ENCODE measurements at places on chromosomes 5 and 9.

- no peak for DNase-seq
These were observed 87.4 kb upstream of the HSPA9 start for GRCh38 chr5:138662599-138662998.

GRCh38 chr5:151870820-151871219 is 53.8 kb downstream of the GLRA1 start:
- DNase-seq = no peak

GRCh38 chr5:353612-354580 is 32.4 kb downstream of the AHRR start:
- no peak for DNase-seq

DNA sequence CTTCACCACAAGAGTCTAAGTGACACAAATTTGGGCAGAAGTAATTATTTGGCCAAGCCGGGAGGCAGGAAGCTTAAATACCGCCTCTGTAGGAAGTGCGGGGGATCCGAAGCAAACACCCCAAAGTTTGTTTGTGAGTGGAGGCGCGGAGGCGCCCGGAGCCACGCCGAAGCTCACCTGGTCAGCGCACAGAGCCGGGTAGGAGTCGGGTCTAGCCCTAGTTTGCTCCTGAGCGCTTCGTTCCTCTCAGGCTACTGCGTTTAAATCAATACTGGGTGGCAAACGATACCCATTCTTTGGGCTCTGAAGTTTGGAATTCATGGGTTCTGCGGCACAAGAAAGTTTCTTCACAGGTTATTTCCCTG is 855 bp downstream of the MCC start:
- DNase-seq = no peak

DNA sequence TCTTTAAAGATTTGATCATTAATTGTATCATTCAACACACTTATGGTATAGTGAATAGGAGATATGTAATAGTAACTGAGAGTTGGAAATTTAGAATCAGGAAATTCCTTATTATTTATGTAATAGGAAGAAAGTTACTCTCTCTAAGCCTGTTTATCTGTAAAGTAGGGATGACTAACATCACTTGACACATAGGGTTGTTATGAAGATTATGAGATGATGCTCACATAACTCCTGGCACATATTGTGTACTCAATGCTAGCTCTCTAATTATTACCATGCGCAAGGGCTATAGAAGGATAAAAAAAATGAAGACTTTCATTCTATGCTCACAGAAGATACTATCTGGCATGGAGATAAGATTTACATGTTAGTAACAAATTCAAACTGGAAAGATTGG is 149.9 kb downstream of the ISOC1 start:
- no peak for DNase-seq

DNA sequence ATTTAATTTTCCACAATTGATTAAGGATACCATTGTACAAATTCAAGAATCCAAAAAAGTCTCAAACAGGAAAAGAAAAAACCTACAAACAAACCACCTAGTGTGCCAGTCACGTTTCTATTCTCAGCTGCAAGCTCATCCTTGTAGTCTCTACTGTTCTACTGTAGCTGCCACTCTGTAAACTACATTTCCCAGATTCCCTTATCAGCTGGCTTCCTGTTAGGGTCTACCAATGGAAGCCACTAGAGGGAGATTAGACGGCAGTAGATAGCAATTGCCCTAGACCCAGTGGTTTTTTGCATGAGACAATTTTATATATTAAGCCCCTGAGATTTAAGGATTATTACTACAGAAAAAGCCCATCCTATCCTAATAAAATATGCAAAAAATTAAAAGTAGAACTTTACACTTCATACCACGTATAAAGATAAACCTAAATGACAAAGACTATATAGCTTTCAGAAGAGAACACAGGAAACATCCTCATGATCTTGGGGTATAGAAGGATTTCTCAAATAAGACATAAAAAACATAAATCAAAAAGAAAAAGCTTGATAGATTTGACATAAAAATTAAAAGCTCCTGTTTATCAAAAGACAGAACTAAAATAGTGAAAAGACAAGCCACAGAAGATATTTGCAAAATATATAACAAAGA is 37.4 kb downstream of the P4HA2 start:
- DNase-seq = no peak

GRCh38 chr9:84668196-84669012 is 1.1 kb upstream of the NTRK2 start:
- DNase-seq = no peak

DNA sequence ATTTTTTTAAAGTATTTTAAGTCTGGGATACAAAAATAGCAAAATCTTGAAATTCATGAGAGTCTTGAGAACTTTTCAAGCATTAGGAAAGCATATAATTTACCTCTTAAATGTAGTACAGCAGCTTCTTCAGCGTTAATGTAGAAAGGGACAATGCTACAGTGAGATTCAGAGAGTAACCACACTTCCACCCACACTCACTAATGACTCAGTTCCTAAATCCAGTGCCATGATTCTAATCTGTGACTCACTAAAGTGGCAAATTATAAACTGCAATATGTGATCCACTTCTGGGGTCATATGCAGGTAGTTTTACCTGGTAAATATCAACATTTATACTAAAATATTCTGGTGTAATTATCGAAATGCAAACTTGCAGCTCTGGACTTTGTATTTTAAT is 434.5 kb upstream of the TUSC1 start:
- no peak for DNase-seq

DNA sequence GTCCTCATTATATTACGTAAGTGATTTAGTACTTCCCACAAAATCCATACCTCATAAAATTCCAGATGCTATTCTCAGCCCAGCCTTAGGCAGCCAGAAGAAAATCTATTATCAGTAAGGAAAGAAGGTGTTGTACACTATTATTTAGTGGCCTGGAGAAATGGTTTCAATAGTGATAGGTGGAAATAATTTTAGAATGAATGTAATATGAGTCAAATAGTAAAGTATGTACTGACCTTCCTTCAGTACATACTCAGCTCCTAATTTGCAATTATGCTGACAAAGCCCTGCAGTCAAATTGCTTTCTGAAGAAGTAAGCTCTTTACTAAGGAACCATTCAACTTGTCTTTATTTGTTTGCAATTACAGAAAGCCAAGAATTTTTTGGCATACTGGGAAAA is 409.2 kb downstream of the HTR1A start:
- no peak for DNase-seq

DNA sequence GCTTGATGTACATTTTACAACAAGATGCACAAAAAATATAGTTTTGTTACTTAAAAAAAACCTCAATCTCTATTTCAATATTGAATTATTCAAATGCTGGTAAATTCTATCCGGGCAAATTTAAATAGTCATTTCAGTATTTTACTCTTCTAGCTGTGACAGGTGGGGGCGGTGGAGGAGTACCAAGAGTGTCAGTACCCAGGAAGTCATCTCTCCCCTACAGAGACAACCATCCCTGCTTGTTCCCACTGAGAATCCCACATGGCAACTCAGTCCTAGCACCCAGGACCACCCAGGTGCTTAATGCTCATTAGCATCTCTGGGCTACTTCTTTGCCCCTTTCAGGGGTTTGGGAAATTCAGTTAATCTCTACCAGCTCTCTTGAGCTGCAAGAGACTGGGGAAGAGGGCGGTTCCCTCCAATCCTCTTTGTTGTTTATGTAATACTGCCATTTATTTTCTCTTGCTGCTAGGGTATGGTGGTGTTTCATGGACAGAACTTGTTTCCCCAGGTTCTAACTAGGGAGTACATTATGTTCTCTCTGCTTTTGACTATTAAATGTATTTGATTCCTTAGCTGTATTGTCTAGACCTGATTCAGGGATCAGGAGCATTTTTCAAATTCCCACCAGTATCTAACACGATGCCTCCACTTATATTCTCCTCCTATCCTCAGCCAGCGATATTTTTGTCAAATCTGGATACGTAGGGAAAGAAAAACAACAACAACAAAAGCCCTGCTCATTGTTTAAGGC is 122.5 kb downstream of the CDH18 start:
- no peak for DNase-seq

DNA sequence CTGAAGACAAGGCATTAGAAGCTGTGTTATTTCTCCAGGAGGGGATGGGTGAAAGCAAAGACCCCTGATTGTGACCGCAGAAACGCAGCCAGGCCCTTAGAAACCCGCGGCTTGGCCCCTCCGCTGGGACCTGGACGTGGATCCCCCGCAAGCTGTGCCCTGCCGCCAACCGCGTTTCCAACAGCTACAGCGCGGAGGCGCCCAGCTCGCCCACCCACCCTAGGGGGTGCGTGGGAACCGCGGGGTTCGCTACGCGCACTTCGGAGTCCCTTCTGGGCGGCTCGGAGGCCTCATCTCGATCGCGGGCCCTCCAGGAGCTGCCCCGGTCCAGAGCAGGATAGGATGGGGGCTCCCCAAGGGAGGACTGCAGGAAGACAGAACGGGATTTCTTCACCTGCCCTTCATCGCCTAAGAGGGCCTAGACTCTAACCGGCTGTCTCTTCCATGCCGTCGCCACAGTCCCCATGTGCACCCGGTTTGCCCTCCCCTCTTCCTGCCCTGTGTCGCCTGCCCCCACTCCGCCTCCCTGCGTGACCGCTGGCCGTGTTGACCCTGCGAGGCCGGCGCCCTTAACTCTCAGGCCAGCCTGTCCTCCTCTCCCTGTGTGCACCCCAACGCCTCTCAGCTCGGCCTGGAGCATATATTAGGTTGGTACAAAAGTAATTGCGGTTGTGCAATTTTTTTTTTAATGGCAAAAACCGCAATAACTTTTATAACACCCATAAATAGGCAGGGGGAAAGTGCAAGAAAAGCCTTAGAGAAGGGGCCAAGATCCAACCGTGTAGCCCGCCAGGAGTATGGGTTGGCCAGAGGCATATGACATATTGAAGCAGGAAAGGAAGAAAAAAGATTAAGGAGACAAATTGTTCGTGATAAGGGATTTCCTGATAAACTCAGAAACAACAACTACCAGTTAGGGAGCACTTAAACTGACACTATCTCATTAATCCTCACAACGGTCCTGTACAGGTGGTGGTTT is 68.1 kb upstream of the FREM1 start:
- DNase-seq = no peak

- no peak for DNase-seq
These were observed 86.7 kb upstream of the PCA3 start for GRCh38 chr9:76677481-76678055.

DNA sequence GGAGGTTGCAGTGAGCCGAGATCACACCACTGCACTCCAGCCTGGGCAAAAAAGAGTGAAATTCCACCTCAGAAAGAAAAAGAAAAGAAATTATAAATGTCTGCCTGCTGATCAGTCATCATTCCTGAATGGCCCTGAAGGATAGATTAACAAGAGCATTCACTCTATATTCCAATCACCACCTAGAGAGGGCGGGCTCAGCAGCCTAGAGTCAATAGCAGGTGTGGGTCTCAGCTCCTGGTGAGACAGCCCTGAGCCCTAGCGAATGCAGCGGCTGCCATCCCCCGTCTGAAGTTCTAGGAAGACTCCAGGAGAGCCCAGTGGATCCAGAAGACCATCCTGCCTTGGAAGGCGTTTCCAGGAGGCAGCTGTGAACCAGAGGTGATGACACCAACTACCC is 12.0 kb downstream of the FBP1 start:
- DNase-seq = no peak

DNA sequence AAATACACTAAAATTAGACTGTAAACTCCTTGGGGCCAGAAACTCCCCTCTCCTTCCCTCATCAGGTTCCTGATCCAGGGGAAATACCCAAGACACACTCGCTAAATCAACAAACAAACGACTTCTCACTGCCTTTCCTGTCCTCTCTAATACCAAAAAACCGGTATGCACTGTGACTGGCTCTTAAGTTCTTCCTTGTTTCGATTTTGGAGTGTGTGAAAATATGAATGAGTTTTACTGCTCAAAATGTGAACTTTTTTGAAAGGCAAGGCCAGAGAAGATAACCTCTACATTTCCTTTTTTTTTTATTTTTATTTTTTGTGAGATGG is 81.1 kb upstream of the EPB41L4B start:
- DNase-seq = no peak

DNA sequence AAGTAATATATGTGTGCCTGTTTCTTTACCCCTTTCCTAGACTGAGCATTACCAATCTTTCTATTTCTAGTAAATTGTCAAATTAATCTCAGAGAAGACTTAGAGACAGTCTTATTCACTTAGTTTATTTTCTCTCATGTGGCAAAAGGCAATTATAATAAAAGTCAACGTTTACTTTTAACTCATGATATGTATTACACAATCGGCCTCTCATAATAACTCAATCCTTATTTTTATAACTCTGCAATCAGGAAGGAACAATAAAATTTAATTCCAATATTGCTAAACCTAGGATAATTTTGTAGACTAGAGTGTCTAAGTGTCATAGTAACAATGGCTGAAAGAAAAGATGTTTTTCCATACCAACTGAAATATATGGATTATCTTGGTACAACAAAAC is 214.6 kb downstream of the PDE4D start:
- DNase-seq = no peak

DNA sequence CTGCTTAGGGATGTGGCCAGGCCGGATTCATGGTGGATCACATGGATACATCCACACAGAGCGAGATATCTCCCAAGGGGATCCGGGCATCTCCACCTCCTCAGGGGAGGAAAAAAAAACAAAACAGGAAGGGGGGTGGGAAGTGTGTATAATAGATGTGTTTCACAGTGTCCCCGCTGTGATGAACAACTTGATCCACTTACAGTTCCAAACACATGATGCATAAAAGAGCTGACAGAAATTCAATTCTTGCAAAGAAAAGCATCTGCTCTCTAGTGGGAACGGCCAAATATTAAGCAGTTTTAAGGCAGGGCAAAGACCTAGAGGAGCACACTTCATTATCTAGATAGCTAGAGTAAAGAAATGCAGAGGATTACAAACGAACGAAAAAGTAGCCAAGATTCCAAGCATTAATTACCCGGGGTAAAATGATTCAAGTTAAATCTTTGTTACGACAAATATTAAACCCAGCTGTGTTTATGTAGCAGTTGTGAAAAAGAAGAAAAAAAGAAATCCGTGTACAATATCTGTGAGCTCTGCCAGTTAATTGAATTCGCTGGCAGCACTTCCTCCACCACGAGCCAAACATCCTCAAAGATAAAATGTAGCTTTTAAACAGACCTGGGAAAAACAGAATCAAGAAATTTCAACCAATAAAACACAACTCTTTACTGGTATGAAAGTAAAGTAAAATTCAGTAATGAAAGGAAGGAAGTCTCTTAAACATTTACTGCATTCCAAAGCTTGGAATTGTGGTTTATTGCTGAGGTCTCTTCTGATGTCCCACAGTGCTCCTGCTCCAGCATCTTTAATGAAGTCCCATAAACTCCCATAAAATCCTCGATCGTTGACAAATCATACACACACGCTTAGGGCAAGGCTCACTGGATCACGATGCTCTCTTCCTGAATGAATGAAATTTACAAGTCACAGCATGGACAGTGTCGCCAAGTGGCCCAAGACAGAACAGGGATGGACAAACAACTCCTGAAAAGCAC is 213.0 kb downstream of the CRB2 start:
- DNase-seq = no peak

GRCh38 chr5:95883185-95884016 is 60.9 kb upstream of the GLRX start:
- no peak for DNase-seq
